Bone marrow (tissue), 2 donors: ENCODE measurements at places on chromosomes 7 and 10.

DNA sequence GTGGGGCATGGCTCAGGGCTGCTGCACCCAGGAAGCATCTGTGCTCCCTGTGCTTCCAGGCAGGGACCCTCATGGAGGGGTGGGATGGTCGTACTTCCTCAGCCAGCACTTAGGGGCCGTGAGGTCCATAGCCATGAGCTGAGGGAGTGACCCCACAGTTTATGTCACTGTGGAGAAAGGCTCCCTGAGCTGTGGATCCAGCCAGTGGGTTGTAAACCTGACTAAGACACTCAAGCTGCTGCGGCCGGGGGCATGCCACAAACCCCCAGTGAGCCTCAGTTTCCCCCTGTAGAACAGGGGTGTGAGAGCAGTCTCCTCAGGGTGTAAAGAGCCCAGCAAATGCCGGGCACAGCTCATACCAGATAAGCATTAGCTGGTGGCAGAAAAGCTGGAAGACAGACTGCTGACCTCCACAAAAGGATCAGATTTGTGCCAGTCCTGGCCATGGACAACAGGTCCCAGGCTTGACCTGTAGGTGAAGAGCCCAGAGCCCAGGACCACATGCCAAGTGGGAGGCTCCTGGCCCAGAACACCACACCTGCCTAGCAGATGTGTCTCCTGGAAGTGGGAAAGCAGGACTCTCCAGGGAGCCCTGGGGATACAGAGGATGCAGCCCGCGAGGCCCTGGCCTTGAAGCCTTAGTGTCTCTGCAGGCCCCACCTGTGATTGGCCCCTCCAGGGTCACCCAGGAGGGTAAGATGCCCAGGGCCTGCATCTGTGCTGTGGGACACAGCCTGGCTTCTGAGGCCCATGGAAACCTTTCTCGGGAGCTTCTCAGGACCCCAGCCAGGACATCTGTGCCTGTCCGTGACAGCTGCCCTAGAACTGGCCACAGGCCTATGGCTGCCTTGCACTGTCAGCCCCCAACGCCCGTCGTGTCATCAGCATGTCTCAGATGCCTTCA is 78.1 kb upstream of the RET start:
- DNase-seq = no peak

DNA sequence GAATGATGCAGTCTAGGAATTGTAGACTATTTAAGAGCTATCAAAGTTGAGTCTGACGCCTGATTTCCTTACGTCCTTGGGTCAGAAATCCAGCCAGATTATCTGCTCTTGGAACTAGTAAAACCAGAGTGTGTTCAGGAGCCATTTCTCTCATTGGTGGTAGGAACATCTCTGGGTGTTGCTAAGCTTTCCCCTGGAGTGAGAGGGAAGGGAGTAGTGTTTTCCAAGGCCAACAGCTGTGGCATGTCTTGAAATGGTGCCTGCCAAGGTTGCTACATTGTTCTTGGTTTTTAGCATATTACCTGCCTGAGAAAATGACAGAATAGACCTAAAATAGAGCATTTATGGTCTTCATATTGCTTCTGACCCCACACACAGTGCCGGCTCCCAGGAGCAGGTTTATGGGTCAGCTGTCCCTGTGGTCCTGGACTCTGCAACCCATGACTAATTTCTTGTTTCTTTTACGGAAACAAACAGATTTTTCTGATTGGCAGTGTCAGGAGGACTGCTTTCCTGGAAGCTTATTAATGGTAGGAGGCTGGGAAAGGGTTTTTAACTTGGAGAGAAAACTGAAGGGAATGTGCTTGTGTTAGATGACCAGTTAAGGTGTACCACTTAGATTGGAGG is 17.5 kb downstream of the GBF1 start:
- DNase-seq = no peak

DNA sequence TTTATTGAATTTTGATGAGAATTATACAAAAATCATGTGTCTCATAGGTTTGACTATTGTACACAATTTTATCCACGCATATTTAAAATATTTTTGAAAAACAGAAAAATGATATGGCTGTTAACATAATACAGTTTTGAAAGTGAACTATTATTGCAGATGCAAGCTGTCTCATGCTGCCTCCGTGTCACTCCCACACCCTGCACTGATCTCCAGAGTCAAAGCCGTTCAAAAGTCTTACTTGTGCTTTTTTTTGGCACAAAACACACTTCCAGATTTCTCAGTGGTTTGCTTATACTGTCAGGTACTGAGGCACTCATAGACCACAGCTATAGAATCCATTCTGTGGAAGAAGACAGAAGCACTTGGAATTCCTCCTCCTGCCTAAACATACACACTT is 243.1 kb upstream of the ADARB2 start:
- no peak for DNase-seq

DNA sequence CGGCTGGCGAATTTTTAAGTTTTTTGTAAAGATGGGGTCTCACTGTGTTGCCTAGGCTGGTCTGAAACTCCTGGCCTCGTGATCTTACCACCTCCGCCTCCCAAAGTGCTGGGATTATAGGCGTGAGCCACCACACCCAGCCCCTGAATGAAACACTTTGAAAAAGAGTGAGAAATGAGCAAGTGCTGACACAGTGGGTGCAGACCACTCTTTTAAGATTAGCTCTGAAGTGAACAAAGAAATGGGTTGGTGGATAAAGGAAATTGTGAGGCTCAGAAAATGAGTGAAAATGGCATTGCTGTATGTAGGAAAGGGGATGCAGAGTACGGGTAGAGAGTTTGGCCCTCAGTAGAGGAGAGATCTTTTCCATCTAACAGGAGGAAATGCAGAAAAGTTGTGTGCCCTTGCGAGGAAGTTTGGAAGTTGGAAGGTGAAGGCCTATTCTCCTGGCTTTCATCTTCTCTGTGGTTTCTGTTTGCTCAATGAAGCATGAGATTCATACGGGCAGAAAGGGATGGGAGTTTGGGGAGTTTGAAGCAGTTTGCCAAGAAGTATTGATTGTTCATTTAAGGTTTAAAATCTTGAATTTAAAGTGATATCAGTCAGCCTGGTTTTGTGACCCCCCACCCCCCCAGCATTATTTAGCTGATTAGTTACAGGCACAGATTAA is 11.0 kb downstream of the MAPK8 start:
- DNase-seq = no peak

DNA sequence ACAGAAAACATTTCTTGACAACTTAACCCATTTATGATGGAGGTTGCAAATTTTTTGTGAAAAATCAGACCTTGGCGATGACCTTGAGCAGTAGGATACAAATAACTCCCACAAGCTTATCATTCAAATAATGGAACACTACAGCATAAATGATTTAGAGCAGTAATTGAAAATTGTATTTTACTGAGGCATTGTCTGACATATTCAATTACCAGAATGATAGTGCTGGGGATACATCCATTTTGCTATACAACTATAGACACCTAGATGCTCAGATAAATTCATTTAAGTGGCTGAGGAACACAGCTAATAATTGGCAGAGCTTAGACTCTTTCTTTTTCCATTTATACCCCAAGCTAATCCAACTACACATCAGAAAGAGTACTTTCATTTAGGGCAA is 18.9 kb downstream of the TWIST1 start:
- DNase-seq = no peak

DNA sequence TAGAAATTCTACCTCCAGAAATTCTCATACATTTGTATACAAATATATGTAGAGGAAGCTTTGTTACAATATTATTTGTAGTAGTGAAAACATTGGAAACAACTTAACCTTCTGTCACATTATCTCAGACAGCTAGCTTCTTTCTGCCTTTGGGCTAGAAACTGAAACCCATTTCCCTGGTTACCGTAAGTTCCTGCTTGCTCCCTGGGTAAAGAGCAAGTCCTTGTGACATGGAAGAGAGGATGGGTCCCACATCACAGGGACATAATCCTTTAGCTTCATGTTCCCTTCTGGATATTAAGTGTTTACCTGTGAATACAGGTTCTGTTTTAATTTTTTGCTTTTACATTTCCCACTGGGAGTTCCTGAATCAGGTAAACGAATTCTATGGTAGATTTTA is 41.8 kb downstream of the KLHDC10 start:
- DNase-seq = no peak

DNA sequence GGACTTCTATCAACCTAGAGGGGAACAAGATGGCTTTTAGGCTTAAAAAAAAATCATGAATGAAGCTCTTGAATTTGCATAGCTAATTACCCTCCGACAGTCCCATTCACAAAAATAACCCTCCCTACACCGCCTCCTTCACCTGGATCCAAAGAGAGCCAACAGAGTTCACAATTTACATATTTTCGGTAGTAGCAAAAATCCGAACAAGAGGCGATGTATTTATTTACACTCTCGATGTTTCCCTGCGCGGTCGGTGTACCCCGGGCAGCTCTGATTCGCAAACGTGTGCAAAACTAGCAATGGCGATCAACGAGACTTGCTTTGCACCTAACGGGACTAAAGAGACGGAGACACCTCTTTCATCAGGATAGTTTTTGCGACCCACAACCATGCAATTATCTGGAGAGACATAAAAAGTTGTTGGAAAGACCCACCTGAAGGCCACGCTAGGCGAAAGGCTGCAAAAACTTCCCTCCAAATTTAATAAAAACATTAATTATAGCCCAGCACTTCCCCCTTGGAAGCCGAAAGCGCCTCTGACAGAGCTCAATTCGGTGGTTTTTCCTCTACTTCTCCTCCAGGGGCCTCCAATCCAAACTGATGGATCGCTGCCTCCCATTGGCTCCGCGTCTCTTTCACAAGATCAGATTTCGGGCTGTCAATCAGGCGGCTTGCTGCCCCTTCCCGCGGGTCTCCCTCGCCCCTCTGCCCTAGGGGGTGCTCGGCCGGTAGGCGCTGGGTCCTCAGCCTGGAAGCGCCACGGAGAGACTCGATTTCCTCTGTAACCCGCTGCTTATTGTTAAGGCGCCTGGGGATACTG is at the start of gene ETV1:
ETV1 (minus strand) TSS at position 541 of the 823 bp plus-strand sequence. CDS start 614 bp downstream, outside the sequence.
- no peak for DNase-seq

DNA sequence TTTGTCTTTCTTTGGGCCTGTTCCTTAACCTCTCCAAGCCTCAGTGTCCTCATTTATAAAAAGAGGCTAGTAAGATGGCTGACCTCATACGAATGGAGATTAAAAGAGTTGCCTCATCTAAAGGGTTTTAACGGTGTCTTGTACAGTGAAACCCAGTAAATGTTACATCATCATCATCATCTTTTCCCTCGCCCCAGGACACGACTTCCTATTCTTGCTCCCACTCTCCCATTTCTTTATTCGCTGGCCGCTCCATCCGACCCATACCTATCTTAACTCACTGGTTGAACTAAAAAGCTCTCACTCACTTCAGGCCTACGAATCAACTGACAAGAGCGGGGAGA is 554 bp downstream of the FRA10AC1 start:
- DNase-seq = no peak

DNA sequence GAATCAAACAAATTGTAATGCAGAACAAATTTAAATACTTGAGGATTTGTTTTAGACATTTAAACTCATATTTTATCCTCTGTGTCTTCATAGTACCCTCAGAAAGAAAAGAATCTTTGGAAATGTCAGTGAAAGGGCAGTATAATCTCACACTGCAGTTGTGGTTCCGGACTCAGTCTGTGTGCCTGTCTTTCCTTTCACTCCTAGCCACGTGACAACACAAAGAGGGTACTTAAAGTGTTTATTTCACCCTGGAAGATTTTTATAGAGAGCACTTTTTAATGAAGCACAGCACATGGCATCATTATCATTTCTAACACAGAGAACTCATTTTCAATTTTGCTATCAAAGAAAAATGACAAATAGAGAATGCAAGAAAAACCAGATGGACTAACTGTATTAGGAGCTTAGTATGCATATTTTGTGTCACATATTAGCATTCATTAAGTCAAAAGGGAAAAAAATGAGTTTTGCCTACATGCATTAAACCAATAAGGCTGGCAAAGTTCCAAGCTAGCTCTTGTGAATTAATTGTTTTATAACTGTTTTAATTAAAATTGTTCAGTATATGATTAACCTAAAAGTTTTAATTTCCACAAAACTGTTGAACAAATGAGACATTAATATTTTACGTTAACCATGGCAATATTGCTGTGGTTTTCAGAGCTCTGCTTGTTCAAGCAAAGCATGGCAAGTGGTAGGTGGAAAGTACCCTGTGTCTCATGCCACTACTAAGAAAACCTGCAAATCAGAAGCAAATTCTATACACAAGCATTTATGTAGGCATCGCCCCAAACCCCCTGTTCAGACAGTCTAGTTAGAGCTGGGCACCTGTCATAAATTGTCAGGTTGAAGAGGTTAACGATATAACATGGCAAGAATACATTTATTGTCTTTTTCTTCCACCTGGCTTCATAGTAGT is 65.9 kb downstream of the AUTS2 start:
- DNase-seq = no peak

- DNase-seq = no peak
Observed at GRCh38 chr10:88361995-88362807, 220.9 kb downstream of the RNLS start.

DNA sequence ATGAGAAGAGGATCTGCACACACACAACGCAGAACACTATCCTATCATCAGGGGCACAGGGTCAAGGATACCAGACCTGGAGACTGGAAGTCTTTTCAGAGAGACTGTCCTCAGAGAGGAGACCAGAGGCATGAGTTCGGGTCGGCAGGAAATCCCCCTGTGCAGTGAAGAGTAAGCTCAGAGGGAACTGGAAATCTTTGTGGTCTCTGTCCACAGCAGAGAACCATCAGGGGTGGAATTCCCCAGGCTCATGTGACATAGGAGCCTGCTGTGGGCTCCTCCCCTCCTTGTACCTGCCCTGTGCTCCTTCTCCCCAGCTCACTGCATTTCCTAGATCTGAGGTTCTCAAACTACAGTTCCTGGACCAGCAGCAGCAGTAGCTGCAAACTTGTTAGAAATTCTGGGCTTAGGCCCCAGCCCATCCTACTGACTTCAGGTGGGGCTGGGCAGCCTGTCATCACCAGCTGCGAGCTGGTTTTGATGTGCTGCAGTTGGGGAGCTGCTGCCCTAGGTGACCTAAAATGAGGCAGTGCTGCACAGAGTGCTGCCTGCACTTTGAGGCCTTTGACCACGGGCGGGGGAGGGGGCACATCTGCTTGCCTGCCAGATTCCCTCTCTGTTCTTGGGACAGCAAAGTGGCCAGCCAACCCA is 2.4 kb downstream of the ZMIZ2 start:
- no peak for DNase-seq

- no peak for DNase-seq
Observed at GRCh38 chr7:47225387-47226131, 356.4 kb downstream of the TNS3 start.

DNA sequence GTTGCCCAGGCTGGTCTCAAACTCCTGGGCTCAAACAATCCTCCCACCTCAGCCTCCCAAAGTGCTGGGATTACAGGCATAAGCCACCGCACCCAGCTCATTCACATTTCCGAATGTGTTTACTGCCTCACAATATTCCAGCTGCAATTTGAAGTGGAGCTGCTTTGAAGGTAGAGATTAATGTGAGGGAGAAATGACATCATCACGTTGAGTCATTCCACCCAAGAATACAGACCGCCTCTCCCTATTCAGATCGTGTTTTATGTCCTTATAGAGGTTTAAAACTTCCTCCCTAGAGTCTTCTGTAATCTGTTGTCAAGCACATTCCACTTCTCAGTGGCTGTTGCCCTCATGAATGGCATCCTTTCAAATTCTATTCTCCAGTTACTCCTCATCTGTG is 100.4 kb upstream of the PDGFA start:
- DNase-seq = no peak

- peak; percentile 39 for DNase-seq
Observed at GRCh38 chr7:40586197-40586596, 451.4 kb downstream of the SUGCT start.

- no peak for DNase-seq
Observed at GRCh38 chr7:130151591-130152492, 53.4 kb downstream of the TMEM209 start.

GRCh38 chr7:22860784-22861482 is 38.3 kb upstream of the TOMM7 start:
- no peak for DNase-seq
